HEK293T (cell line): ENCODE measurements at places on chromosomes 6 and 20.

DNA sequence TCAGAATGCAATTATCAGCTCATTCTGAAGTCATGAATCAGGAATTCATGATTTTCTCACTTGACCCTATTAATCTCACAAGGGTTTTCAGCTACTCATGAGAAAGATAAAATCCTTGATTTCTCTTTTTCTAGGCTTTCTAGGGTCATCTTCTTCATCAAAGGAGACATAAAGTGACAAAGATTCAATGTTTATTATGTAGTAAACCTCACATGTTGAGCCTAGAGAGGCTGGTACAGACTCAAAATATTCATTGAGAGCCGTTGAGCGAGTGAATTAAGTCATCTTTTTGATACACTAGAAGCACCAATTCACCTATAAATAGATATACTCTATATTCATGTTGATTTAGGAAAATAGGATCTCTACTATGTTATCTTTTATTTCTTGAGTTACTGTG lies 104.8 kb upstream of the TRAF3IP2 start:
- DNase-seq, result no peak

DNA sequence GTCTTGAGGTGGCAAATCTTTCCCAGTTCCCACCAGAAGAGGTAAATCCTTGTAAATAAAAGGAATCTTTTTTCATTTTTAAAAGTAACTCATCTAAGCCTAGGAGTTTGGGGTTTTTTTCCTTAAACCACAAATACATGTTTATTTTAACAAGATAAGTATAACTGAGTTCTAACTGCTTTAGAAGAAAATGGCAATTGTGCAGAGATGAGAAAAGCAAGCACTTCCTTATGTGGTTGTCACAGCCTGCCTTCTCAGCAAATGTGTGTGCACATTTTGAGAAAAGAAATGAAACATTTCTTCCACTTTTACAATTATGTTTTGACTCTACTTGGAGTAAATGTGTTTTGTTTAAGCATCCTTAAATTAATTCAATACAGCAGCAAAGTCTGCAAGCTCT lies 17.7 kb downstream of the HCK start:
- DNase-seq, result no peak

- DNase-seq, result no peak
Observed at GRCh38 chr6:14458669-14459266, 341.2 kb downstream of the CD83 start.

DNA sequence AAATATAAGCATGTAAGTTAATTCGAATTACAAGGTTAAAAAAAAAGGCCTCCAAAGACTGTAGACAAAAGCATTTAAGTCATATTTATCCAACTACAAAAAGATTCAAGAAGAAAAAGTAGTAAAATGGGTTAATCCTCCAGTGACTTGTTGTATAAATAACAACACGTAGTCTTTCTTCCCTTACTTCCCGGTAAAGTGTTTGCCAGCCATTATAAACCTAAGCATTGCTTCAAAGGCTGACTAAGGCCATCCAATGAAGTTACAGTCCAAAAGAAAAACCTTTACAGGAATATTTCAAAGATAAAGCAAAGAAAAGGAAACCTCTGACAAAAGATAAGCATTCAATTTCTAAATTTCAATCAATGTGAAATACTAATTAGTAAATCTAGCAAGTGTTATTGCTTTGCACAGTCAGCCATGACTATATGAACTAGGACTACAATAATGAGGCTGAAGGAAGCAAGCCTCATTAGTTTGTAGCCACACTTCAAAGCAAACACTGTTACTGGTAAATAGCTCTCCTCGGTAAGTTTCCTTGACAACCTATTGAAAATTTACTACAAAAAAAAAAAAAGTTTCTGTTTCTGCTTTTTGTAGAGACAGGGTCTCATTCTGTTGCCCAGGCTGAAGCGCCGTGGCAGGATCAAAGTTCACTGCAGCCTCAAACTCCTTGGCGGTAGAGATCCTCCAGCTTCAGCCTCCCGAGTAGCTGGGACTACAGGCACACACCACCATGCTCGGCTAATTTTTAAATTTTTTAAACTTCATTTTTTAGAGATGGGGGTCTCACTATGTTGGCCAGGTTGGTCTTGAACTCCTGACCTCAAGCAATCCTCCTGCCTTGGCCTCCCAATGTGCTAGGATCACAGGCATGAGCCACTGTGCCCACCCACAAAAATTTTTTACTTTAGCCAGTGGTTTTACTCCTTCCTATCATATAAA lies 46.0 kb downstream of the NUDT3 start:
- DNase-seq, result no peak

DNA sequence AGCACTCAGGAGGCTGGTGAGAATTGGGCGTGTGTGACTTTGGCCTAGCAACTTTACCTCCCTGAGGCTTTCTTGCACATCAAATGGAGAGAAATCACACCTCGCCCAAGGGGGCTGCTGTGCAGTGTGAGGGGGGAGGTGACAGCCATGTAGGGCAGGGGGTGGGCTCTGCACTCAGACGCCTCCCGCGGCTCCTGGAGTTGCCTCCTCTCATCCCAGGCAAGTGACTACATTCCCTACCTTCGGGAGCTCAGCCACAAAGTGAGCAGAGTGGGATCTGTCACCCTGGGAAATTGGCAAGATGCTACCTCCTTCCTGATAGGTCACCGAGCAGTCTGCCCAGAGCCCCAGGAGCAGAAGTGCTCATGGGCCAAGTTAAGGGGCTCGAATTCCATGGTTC lies 56.0 kb downstream of the GCNT2 start:
- no peak for DNase-seq

DNA sequence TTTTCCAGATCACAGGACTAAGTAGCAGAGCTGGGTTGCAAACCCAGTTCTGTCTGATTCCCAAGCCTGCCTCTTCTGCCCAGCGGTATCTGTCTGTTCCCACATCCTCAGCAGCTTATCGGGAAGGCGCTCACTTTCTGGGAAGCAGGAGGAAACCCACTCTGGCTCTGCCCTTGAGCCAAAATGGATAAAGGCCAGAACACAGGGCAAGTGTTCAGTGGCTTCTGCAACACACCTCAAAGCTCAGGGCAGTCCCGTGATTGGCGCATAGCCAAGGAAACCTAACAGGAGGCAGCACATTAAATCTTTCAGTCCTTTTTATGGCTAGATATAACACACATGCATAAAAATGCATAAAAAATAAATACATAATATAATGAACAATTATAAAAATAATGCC lies 262.2 kb downstream of the NRN1 start:
- no peak for DNase-seq

- DNase-seq, result no peak
Observed at GRCh38 chr20:38298768-38299288, 5.1 kb upstream of the BPI start.

- DNase-seq, result no peak
Observed at GRCh38 chr20:32350421-32350820, 7.7 kb upstream of the ASXL1 start.

DNA sequence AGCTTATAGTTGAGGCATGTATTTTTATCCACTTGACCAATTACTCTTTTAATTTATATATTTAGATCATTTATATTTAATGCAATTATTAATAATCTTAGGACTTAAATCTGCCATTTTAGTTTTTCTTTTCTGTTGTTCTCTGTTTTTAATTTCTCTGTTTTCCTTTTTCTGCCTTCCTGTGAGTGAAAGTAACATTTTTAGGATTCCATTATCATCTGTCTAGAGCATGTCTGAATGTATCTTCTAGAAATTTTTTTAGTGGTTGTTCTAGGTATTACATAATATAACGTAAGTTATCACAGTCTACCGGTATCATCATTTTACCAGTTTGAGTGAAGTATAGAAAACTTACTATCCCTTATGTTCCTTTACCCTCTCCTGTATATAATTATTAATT lies 197.3 kb downstream of the UNC5CL start:
- no peak for DNase-seq

GRCh38 chr6:105397987-105398386 lies 4.9 kb downstream of the PREP start:
- DNase-seq, result no peak

- no peak for DNase-seq
Observed at GRCh38 chr6:44485601-44486401, 98.3 kb downstream of the CDC5L start.

- DNase-seq, result no peak
Observed at GRCh38 chr20:4153251-4153650, 137.9 kb upstream of the RNF24 start.

DNA sequence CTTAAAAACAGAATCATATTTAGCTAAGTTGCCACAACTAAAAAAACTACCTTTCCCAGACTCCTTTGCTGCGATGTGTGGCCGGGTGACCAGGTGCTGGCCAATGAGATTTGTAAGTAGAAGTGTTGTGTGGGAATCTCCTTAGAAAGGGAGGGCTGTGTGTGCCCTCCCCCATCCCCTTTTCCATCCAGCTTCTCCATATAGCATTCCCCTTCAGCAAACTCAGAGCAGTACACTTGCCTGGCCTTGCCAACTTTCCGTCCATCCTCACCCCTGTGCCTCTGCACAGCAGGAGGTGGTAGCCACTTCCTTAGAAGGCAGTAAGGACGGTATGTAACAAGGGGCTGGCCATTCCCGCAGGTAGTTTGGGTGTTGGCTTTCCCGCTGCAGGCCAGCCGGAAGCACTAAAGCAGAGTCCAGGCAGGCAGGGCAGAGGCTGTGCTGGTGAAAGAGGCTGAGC lies 22.3 kb upstream of the KCNK16 start:
- no peak for DNase-seq

- DNase-seq, result no peak
Observed at GRCh38 chr6:47922391-47922790, 140.6 kb downstream of the OPN5 start.

GRCh38 chr20:25469558-25469957 lies 62.1 kb downstream of the GINS1 start:
- no peak for DNase-seq

DNA sequence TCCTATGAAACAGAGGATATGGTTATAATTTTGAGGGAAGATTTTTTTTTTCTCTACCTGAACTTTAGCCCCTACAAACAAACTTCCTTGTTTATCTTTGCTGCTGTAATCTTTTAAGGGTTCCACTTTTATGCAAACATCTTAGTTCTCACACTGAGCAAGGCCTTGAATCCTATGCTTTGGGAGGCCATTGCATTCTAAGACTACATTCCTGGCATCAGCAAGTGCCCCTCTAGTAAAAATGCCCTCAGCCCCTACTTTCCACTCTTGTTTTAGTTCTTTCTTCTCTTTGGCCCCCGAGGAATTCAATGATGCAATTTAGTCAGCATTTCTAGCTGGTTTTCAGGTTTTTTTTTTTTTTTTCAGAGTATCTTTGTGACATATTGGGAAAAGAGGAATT lies 8.1 kb upstream of the AHI1 start:
- no peak for DNase-seq

DNA sequence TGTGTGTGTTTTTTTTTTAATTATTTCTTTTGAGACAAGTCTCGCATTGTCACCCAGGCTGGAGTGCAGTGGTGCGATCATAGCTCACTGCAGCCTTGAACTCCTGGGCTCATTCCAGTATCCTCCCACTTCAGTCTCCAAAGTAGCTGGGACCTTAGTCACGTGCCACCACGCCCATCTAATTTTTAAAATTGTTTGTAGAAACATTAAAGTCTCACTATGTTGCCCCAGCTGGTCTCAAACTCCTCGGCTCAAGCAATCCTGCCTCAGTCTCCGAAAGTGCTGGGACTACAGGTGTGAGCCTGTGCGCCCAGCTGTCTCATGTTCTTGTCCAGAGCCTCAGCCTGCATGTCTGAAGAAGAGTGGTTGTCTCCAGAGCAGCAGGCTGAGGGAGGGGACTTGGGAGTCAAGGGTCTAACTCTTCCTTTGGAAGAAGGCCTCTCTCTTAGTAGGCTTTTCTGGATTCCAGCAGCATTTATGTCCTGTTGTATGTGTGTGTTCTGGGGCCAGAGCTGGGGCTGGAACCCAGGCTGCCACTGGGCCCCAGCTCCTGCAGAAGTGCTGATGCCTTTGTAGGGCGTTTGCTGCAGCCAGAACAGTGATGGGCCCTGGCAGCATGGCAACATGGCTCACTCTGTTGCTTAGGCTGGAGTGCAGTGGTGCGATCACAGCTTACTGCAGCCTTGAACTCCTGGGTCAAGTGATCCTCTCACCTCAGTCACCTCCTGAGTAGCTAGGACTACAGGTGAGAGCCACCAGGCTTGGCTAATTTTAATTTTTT lies 5.4 kb downstream of the DNMT3B start:
- DNase-seq, result no peak

DNA sequence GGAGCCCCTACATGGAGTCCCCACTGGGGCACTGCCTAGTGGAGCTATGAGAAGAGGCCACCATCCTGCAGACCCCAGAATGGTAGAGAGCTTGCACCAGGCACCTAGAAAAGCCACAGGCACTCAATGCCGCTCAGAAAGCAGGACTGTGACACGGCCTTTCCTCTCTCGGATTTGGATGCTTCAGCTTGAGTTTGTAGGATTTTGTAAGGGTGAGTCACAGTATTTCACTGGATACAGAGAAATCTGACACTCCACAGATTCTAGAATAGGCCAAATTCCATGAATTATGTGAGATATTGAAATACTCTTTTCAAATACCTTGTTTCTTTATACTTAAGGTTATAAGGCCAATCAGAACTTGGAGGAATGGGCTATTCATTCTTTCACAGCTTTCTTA lies 424.5 kb downstream of the HTR1B start:
- DNase-seq, result no peak

DNA sequence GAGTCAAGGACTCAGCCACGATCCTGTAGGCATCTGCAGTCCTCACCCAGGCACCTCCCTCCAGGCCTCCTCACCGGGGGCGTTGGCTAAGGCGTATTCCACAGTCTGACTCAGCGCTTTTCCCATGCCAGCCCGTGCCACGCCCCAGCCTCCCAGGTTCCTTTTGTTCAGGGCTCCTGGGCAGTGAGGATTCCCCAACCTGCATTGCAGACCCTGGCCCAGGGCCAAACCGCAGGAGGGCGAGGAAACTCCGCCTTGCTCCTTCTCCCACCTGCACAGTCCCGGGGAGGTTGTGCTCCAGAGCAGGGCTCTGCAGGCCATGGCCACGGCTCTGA lies 202.8 kb upstream of the CST7 start:
- DNase-seq, result no peak

GRCh38 chr20:53215166-53215565 lies 243.0 kb downstream of the TSHZ2 start:
- DNase-seq, result no peak

GRCh38 chr20:49948809-49949507 lies 12.8 kb downstream of the RNF114 start:
- no peak for DNase-seq

DNA sequence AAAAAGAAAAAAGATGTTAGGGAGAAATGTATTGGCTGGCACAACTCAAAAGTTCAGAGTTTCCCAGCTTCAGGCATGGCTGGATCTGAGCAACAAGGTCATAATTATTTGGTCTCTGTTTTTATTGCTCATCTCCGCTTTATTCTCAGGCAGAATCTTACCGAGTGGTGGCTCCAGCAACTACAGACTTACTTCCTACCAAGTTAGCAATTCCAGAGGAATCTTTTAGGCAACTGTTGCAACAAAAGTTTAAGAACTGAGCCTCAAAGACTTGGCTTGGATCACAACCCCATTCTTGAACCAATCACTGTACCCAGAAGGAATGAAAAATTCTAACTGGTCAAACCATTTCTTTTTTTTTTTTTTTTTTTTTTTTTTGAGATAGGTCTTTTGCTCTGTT lies 35.5 kb upstream of the NCOA3 start:
- DNase-seq, result no peak

GRCh38 chr6:170172825-170173256 lies 118.0 kb downstream of the DLL1 start:
- no peak for DNase-seq

GRCh38 chr6:33023536-33023935 lies 14.1 kb upstream of the HLA-DOA start:
- DNase-seq, result no peak
